ENCODE measurements at places on chromosomes 12 and 14.

GRCh38 chr12:6943722-6944380 is at the start of the genes C12orf57 and RNU7-1:
C12orf57 (plus strand) TSS chr12:6944022; CDS start chr12:6944122, 100 bp downstream.
RNU7-1 (plus strand) TSS chr12:6943816.
- DNase-seq = peak; percentile 99

GRCh38 chr12:68406134-68406576 is 74.0 kb upstream of the MDM1 start:
- DNase-seq = no peak

- no peak for DNase-seq
Observed at GRCh38 chr12:6356374-6356820, 14.5 kb upstream of the TNFRSF1A start.

GRCh38 chr14:33350366-33350990 is 411.8 kb downstream of the NPAS3 start:
- no peak for DNase-seq

DNA sequence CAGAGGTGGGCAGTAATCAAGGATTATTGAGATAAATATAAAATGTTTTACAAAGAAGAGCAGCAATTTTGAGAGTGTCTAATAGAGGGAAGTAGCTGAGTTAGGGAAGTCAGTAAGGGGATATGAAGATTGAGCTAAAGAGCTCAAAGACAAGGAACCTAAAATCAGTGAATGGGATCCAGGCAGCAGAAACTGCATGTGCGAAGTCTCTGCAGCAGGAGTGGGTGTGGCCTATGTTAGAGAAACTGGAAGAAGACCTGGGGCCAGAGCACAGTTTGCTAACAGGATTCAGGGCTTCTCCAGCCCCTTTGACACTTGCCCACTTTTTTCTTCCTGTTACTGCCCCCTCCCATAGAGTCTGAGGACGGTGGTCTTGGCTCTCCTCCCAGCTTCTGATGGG is 36.3 kb upstream of the PLXNC1 start:
- no peak for DNase-seq

DNA sequence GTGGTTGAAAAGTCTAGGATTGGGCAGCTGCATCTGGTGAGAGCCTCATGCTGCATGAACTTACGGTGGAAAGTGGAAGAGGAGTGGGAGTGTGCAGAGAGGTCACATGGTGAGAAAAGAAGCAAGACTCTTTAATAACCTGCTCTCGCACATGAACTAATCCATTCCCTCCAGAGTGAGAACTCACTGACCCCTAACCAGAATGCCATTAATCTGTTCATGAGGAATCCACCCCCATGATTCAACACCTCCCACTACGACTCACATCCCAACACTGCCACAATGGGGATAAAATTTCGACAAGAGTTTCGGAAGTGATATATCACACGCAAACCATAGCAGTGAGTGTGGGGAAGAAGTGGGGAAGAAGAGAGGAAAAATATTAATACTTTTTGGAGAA is 377.4 kb downstream of the NAV3 start:
- no peak for DNase-seq

- no peak for DNase-seq
Observed at GRCh38 chr12:2439332-2440100, 355.3 kb upstream of the FKBP4 start.

- no peak for DNase-seq
Observed at GRCh38 chr12:29346769-29347421, 34.1 kb downstream of the ERGIC2 start.

DNA sequence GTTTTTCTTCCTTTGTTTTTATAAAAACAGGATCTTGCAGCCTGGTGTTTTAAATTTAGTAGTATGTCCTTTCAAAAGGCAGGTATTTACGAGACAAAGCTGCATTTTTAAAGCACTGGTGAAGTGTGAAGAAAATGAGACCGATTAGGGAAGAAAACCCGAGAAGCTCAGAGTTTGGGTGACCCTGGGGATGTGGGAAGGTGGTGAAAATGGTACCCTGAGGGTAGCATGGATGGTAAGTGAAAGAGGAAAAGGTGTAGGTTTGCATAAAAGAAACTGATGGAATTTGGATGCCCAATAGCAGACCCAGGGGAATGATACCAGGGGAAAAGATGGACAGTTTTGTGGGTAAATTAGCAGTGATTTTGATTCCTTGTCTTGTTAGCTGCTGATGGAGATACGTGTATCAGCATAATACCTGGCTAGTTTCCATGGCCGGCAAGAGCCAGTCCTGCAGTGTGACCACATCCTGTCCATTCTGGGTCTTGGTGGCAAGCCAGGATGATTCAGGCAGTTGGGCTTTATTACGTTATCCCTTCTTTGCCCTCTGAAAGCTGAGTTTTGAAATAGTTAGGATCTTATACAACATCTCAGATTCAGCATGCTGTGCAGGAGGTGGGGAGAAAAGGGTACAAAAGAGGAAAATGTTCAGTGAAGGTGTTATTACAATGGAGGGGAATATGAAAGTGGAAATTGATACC is 8.9 kb downstream of the BICD1 start:
- DNase-seq = no peak

DNA sequence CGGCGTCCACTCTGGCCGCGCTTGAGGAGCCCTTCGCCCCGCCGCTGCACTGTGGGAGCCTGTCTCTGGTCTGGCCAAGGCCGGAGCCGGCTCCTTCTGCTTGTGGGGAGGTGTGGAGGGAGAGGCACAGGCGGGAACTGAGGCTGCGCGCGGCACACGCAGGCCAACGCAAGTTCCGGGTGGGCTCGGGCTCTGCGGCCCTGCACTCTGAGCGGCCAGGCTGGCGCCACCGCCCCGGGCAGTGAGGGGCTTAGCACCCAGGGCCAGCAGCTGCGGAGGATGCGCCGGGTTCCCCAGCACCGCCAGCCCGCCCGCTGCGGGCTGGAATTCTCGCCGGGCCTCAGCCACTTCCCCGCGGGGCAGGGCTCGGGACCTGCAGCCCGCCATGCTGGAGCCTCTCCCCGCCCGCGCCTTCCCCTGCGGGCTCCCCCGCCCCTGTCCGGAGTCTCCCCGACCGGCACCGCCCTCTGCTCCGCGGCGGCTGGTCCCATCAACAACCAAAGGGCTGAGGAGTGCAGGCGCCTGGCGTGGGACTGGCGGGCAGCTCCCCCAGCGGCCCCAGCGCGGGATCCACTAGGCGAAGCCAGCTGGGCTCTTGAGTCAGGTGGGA is 921.2 kb upstream of the FOXG1 start:
- DNase-seq = no peak

DNA sequence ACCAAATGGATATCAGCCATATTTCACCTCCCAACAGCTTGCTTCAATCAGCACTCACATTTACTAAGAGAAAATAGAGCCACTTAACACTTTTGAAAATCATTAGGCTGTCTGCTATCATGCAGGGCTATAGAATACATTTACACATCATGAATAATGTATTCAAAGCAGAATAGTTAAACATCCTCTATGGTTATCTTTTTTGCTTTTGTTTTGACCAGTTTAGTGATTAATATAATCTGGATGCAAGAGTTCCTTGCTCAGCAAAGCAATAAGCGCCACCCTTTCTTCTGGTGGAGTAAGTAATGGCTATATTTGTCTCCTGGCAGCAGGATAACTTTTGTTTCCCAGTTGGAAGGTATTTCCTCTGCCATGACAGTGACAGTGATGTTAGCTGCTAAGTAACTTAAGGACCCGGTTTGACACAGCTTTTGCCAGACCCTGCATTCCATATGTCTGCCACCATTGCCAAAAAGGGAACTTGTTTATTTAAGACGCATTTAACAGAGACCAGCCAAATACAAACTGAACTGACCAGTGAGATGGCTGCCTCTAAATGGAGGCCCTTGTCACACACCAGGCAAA is 70.3 kb upstream of the NR2C1 start:
- DNase-seq = no peak

DNA sequence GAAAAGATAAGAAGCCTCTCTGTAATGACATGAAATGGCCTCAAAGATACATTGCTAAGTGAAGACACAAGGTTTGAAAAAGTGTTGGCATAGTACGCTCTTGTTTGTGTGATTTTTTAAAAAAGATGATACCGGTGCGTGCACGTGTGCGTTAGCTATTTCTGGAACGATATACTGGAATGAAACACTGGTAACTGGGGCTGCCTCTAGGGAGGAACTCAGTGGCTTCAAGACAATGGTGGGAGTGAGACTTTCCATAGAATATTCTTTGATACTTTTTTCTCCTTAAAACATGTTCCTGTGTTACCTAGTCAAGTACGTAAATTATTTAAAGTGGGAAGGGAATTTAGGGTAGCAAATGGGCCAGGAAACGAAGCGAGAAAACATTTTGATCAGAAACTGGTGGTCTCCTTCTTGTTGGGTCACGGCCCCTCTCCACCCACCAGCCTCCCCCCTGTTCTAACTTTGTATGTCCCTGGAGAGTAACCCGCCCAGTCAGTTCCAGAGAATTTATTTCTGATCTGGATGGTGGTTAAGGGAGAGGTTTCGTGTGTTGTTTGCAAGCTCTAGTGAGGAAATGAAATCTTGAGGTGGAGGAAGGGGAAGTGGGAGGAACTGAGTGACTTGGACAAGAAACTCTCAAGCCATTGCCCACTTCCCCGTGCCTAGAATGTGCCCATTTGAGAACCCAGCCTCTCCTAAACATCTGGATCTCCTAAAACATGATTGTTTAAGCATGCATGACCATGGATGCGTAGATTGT is 6.6 kb downstream of the FGF6 start:
- no peak for DNase-seq

GRCh38 chr12:57110104-57111030 is 795 bp downstream of the STAT6 start:
- DNase-seq = no peak

GRCh38 chr12:76024942-76025600 is 6.5 kb downstream of the PHLDA1 start:
- DNase-seq = no peak

DNA sequence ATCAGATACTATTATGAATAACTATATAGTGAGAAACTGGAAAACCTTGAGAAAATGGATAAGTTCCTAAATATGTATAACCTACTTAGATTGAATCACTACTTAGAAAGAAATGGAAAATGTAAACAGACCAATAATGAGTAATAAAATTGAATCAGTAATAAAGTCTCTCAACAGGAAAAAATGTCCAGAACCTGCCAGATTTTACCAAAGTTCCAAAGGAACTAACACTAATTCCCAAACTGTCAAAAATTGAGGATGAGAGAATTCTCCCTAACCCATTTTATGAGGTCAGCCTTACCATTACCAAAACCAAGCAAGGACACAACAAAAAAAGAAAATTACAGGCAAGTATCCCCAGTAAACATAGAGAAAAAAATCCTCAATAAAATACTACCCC is 272.0 kb downstream of the RPAP3 start:
- DNase-seq = no peak

DNA sequence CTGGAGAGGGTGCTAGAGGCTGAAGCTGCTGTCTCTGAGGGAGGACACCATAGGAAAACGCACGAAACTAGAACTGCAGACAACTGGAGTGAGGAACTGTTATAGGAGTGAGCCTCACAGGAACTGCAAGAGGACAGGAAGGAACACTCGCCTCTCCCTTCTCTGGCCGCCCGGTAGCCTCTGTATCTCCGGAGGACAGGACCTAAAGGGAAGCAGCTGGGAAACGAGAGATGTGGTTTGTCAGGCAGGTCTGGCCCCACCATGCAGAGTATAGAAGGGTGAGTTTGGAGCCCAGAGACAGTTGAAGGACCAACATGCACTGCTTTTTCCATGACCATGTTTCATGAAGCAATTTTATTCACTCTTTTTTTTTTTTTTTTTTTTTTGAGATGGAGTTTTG is 127.3 kb downstream of the EFCAB11 start:
- no peak for DNase-seq

GRCh38 chr12:101490286-101490920 is 15.3 kb downstream of the SPIC start:
- DNase-seq = peak; percentile 11

DNA sequence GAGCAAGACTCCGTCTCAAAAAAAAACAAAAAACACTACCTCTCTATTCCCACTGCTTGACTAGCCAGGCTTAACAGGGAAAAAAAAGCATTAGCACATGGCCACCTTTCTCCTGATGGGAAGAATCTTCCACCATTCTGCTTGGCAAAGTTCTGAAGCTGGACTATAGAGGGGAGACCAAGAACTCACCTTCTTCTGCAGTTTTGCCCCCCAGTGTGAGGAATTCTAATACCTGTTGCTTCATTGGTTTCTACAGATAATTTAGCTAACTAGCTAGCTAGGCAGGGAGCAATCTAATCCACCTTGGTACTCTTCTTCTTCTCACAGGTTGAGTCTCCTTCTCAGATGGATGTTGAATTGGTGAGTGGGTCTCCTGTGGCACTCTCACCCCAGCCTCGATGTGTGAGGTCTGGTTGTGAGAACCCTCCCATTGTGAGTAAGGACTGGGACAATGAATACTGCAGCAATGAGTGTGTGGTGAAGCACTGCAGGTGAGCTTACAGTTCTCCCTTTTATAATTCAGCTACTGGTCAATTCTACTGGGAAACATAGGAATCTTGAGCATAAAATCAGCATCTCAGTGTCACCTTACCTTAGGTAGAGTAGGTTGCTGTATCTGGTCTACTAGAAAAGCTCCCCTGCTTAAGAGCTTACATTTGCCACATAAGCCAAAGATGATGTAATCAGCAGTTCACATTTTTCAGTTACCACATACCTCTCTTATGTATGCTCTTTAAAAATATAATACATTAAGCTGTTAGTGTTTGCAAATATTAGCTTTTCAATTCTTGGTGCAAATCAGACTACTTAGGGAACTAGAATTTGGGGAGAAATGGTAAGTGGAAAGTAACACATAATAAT is 16.0 kb downstream of the METTL3 start:
- DNase-seq = no peak

GRCh38 chr14:104433401-104434213 is 146.0 kb upstream of the C14orf180 start:
- no peak for DNase-seq

GRCh38 chr12:15011162-15011561 is 38.3 kb downstream of the PDE6H start:
- DNase-seq = no peak

DNA sequence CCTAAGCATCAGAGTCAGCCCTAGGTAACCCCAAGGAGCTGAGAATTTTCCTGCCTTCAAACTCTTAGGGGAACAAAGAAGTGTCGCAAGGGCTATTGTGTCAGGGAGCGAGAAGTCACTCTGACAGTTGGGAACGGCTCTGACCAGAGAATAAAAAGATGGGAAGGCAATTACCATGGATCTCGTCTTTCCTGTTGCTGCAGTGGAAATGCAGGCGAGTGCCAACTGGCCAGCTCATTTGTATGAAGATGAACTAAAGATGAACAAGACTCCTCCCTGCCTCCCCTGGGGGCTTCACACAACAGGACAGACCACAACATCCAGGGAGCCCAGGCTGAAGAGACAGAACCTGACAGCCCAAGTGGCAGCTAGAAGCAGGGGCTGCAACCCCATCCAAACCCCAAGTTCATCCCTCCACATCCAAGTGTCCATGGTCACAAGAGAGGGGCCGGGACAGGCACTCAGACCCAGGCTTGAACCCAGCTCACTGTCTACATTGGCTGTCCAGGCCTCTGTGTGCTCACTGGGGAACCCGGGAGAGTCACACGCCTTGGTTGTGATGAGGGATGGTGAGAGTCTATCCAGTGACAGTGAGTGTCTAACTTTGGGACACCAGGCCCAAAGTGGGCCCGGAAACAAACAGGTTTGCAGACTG is 322.4 kb downstream of the BCL11B start:
- DNase-seq = no peak

- DNase-seq = no peak
Observed at GRCh38 chr12:90677055-90677454, 277.9 kb downstream of the CCER1 start.

Data from NCI-H1694 treated with DMSO at 0.1 percent for 48 hours (cell line).